ENCODE measurements at places on chromosomes 4 and X.

DNA sequence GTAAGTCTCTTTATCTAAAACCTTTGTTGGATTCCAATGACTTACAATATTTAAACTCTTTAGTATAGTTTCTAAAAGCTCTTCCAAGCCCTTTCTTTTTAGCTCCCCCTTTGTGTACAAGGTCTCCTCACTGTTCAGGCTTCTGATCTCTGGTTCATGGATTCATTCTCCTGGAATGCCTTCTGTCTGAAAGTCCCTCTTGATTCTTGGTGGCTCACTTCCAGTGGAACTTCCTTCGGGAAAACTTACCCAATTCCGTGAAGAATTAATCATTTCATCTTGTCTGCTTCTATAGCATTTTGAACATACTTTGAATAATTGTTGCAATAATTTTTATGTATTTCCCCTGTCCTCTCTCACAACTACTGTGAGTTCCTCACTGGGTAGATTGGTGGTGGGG lies 3.6 kb downstream of the ARHGAP24 start:
- no peak for DNase-seq

DNA sequence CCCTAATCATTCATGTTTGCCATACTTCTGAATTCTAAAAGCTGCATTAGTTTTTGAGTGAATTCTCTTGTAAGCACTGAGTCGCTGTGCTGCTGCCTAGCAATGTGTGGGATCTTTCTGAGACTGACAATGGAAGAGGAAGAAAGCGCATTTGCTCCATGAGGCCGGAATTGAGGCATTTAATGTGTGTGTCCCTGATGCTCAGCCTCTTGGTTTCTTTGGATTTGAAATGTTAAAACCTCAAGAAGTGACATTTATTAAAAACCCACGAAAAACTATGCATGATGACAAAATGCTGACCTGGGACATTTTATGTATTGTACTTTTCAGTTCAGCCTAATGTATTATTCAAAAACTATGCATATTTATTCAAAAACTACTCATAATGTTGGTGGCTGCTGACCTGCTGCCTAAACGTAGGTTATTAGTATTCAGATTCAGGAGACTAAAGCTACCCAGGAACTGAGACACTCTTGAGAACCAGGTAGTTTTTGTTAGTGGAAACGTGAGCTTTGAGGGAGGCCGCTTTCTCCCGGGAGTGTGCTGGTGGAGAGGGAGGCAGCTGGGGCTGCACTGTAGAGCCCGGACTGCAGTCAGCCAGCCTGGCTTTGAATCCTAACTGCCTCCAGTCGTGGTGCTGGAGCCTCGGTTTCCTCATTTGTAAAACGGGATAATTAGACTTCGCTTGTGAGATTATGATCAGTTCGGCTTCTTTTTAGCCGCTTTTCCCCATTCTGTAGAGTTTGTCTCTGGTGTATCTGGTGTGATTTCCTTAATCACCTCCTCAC lies 11.3 kb downstream of the RGS12 start:
- DNase-seq, result no peak

DNA sequence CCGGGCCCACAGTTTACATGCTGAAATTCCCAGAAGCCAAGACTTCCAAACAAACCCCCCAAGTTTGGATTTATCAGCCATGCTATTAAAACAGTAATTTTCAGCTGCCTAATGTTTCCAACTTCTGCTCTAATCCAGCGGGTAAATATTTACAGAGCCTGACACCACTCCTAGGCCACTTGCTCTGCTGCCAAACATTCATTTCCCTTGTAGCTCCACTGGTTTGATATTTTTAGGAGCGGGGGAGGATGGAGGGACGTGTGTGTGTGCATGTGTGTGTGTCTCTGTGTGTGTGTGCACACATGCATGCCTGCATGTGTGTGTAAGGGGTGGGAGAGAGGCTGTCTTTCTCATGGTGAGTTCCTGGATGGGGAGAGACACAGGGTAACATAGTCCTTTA lies 115.7 kb upstream of the PJA1 start:
- no peak for DNase-seq

- no peak for DNase-seq
These were observed 305.6 kb upstream of the DIPK2B start for GRCh38 chrX:45506149-45506730.

DNA sequence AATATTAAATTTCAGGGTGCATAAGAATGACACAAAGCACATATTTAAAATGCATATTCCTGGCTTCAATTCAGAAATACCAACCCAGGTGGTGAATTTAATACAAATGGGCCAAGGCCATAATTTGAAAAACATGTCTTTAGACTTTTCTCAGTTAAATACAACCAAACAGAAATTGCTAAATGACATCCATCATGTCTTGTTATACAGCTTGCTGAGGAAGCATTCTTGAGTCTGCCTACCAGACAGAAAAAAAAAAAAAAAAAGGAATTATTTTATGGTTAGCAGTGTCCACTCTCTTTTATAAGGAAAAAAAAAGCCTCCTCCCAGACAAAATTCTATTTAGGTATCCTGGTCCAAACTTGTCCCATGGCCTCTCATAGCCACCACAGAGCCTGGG lies 119.1 kb downstream of the PAPSS1 start:
- no peak for DNase-seq

GRCh38 chrX:50067435-50068284 lies 133.1 kb downstream of the AKAP4 start:
- peak; percentile 16 for DNase-seq

DNA sequence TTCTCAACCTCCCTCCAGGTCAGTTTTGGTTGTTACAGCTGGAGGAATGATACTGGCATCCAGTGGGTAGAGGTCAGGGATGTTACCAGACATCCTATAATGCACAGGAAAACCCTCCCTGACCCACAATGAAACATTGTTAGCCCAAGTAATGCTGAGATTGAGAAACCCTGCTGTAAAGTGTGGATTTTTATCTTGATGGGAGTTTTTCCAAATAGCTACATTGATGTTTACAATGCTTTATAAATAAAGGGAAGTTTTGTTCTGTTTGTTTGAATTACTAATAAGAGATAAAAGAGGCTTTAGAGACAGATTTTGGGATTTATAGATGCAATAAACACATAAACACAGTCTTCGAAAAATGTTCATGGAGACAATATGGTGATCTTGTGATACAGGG lies 194.0 kb upstream of the NUDT6 start:
- DNase-seq, result no peak

- DNase-seq, result no peak
These were observed 253.0 kb downstream of the SHOX start for GRCh38 chrX:883588-883987.

- DNase-seq, result no peak
These were observed 5.5 kb downstream of the ARL9 start for GRCh38 chr4:56511098-56511497.

- no peak for DNase-seq
These were observed 4.9 kb upstream of the ZNF630 start for GRCh38 chrX:48076343-48076742.

All from NCI-H2081 (cell line).